ENCODE measurements at places on chromosomes 3 and 15.

DNA sequence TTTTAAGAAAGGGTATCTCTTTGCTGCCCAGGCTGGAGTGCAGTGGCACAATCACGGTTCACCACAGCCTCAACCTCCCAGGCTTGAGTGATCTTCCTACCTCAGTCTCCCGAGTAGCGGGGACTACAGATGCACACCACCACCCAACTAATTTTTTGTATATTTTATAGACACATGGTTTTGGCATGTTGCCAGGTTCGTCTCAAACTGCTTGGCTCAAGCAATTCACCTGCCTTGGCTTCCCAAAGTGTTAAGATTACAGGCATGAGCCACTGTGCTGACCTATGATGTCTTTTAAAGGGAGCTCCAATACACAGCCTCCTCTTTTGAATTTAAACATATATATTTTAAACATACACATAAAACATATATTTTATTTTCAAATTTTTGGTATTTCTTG lies 60.9 kb downstream of the SLC9C1 start:
- DNase-seq = no peak

DNA sequence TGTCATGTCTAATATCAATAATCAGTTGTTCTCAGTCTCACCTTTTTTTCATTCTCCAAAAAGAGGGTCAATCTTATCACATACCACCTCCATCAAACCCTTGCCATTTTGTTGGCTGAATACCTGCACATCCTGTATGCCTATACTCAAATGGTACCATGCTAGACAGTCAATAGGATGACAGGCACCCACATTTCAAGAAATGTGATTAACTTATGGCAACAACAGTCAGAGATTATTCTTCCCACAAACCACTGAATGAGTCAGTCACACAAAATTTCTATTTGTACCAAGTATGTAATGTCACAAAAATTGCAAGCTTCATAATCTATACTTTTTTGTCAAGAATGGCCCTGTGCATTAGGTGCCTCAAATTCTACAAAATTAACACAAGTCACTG lies 5.1 kb upstream of the SLC27A2 start:
- DNase-seq = no peak

DNA sequence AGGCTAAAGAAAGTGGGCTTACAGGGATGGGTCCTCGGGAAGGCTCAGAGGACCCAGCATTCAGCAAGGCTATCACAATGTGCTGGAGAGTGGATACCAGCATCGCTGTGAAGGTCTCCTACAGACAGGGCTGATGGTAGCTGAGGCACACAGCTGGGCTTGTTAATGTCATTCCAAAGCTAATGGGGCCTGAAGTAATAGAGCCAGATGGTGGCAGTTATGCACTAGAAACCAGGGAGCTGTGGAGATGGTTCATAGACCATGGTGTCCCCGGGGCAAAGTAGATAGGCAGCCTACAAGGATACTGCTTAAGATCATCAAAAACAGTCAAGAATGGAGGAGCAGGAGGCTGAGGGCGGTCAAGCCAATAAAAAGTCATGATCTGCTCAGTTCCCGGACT lies 24.8 kb upstream of the BOC start:
- DNase-seq = no peak

DNA sequence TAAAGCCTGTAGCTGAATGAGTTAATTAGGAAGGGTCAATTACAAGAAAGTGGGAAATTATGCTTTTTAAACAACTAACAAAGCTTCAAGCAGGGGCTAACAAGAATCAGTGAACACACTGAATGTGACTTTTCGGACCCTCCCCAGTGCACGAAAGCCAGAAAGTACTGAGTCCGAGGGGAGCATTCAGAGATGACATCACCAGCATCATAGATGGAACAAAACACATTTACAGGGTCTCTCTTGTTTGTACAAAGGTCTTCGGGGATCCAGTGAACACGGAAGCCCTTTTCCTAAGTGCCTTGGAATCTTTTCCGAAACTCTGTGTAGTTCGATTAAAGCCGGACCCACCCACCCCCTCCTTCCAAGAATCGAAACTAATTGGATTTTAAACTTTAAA lies 829 bp downstream of the DCP1A start:
- no peak for DNase-seq
